Stimulated activated CD8-positive, alpha-beta memory T cell treated with anti-CD3 and anti-CD28 coated beads, Interleukin-4, amount 100 ng/mL, for 4 hours (primary cell): ENCODE measurements at places on chromosomes 4 and X.

GRCh38 chrX:108055546-108055945 is 10.7 kb downstream of the VSIG1 start:
- no peak for DNase-seq

- DNase-seq: no peak
Measured at GRCh38 chr4:74435296-74435695, 9.6 kb upstream of the AREG start.

DNA sequence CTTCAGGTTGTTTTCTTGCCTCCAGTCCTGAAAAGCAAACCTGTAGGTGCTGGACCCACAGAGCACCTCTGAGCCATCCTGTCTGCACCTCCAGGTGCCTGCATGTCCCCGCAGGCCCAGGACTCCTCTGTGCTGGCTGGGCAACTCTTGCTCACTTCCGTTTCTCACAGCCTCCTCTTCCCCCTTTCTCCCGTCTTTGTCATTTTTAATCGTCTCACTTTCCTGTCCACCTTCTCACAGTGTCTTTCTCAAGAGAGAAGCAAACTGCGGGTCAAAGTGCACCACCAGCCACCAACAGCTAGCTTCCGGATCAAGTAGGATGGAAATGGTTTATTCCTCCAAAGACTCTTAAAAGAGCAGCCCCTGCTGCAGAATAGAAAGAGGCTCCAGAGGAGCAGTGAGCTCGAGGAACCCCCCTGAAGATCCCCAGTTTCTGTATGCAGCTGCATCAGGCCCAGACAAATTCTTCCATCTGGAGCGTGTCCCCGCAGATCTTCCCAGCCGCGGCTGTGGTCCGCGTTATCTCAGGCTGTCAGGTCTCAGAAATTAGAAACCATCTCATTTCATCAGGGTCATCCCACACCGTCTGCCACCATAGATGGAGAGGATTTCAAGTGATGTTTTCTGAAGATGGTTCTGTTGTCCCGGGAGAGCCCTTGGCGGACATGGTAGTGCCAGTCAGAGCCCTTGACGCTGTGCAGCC is 87.7 kb downstream of the FHDC1 start:
- no peak for DNase-seq

DNA sequence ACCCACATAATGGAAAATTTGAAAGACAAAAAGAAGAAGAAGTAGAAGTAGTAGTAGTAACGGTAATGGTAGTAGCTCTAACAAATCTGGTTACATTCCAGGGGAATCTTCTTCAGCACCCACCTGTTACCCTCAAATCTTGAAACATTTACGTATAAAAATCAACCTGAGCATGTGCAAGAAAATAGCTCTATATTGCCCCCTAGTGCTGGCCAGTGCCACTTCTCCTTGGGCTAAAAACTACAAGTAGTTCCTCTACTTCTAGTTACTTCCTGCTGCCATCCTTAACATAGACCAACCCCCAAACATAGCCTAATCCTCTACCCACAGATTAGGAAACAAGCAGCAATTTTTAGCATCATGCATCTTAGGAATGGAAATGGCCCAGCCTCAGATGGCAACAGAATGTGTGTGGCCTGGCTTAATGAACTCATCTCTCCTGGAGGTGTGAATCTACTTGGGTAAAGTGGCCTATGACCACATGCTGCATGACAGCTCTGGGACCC is 3.1 kb downstream of the PDGFC start:
- DNase-seq: no peak

- no peak for DNase-seq
Measured at GRCh38 chrX:48461830-48462229, 8.2 kb downstream of the SLC38A5 start.

- DNase-seq: no peak
Measured at GRCh38 chrX:22300130-22300529, 27.4 kb downstream of the CBLL2 start.

DNA sequence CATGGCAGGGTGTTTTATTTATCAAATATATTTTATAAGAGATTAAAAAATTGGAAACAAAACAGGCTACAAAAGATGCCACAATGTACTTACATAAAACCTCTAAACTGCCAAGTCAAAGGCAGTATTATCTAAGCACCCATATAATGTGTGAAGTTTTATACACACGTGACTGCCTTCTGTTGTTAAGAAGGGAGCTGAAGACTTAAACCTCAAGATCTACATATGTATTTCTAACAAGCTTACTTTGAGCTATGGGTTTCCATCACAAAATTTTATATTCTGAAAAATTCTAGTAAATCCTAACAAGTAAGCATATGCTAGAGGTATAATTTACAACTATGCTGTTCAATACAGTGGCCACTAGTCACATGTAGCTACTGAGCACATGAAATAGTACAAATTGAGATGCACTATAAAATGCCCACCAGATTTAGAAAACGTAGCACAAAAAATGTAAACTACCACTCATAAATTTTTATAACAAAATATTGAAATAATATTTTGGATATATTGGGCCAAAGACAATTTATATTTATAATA is 9.8 kb downstream of the ATP8A1 start:
- no peak for DNase-seq

DNA sequence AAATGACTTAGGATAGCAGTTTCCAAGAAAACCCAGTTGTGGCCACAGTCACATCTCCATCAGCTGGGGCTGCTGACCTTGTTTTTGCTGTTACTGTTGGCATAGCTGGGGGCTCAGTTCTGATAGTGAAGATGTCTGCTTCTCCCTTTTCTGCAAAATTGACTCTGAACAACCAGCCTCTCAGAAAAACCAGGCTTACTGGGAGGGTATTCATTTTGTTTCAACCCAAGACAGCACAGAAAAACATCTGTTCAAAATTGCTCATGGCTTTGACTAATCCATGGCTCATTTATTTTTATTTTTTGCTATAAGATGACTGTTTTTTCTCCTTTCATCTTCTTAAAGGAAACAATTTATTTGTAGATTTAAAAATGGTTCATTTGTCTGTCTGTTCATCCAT is 53.1 kb downstream of the RASL11B start:
- no peak for DNase-seq

- no peak for DNase-seq
Measured at GRCh38 chrX:621705-622503, 8.7 kb upstream of the SHOX start.

GRCh38 chr4:17072483-17072882 is 174.0 kb upstream of the LDB2 start:
- no peak for DNase-seq

GRCh38 chr4:13957871-13958270 is 330.3 kb upstream of the BOD1L1 start:
- no peak for DNase-seq

DNA sequence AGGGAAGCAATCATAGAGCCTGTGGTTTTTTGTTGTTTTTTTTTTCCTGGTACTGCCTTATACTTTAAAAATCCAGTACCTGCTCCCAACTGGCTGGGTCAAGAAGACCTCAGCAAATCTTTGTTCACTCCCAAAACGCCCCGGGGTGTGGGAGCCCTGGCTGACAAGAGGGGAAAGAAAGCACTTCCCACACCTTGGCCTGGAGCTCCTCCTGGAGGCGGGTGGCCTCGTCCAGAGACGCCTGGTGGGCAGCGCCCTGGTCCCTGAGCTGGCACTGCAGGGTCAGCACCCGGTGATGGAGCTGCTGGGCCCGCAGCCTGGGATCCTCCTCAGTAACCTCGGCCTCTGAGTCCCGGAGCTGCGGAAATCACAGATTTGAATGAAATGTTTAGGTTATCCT is 38.2 kb downstream of the C4orf50 start:
- DNase-seq: no peak

- DNase-seq: no peak
Measured at GRCh38 chr4:4317496-4318232, 27.6 kb downstream of the ZBTB49 start.

- no peak for DNase-seq
Measured at GRCh38 chrX:73930300-73930699, 367.3 kb downstream of the CHIC1 start.

- DNase-seq: no peak
Measured at GRCh38 chr4:16026160-16026761, 57.6 kb downstream of the PROM1 start.

GRCh38 chr4:95371476-95372224 is 177.1 kb downstream of the UNC5C start:
- DNase-seq: no peak

GRCh38 chr4:143713955-143714625 is 13.6 kb upstream of the FREM3 start:
- DNase-seq: no peak
